ENCODE measurements at places on chromosomes 1 and 21. TPM values are rescaled to one million over a fixed set of nuclear protein-coding genes. Genes with fewer than 3 reads are reported as not detected.

CD101 gene
- 0.38 TPM for total RNA-seq

AMY1B gene
- total RNA-seq: not detected

SPRR5 gene
- total RNA-seq: not detected

FAM72B gene
- 0.43 TPM for total RNA-seq

SMCP gene
- not detected for total RNA-seq

ITLN2 gene
- total RNA-seq: not detected

S100A2 gene
- 2.3 TPM for total RNA-seq

RAB7B gene
- 1.6 TPM for total RNA-seq

GPR37L1 gene
- total RNA-seq: 0.08 TPM

TNFSF18 gene
- total RNA-seq: not detected

PRAMEF27 gene
- total RNA-seq: not detected

CELA2A gene
- total RNA-seq: not detected

SLC45A3 gene
- 6.5 TPM for total RNA-seq

Data from Right ventricle myocardium inferior (tissue), 1 donor.